Stimulated activated CD8-positive, alpha-beta memory T cell treated with anti-CD3 and anti-CD28 coated beads, Interleukin-7, amount 100 ng/mL, for 48 hours (primary cell): ENCODE measurements at places on chromosomes 1 and 21.

GRCh38 chr1:46333300-46334029 lies 7.1 kb upstream of the NSUN4 start:
- no peak for DNase-seq

GRCh38 chr1:244576259-244576892 lies 76.5 kb upstream of the DESI2 start:
- DNase-seq = no peak

GRCh38 chr1:117780687-117781475 lies 148.5 kb downstream of the GDAP2 start:
- DNase-seq = no peak

GRCh38 chr1:44539991-44540730 lies 134.1 kb downstream of the TMEM53 start:
- DNase-seq = no peak

DNA sequence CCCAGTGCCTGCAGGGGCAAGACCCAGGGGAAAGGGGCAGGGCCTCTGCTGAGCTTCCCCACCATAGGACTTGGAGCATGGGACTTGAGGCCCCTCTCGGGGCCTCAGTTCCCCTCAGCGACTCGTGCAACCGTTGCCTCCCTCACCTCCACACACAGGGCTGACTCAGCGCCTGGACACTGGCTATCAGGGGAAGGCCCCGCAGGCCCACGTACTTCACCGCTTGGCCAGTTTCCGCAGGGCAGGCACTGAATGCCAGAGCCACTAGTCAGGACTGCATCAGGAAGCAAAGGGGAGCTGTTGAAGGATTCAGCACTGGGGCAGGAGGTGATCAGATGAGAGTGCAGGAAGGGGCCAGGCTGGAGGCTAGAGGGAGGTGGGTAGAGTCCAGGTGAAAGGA lies 15.5 kb upstream of the FAM131C start:
- no peak for DNase-seq

DNA sequence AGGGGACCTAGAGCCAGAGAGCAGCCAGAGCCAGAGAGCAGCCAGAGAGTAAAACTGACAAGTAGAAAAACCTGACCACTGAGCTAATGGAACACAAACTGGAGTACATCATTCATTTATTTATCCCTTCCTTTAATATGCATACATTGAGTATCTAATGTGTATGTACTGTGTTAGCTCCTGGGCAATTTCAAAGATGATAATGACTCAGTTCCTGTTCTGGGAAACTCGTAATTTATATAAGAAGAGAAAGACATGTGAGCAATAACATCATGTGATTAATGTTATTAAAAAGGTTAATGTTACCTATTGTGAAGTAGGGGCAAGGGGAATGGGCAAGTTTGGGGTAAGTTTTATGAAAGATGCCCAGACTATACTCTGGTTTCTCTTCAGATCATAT lies 199.9 kb downstream of the TNR start:
- DNase-seq = no peak

DNA sequence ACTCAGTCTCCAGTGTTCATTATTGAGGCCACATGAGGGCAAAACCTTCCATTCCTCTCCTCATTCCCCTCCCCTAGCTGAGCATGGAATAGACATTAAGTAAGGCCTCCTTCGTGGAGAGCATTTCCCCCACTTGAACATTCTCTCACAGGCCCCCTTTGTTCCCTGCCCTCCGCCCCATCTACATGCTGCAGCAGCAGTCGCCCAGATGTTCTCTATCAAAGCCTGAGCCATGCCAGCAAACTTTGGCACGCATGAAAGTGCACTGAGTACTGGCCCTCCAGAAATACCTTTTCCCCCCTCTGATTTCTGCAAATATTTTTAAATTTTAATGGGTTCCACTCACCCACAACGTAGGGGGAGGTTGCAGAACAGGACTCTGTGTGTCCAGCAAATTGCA lies 20.9 kb upstream of the GORAB start:
- no peak for DNase-seq

GRCh38 chr1:29289493-29289892 lies 53.2 kb downstream of the PTPRU start:
- no peak for DNase-seq

DNA sequence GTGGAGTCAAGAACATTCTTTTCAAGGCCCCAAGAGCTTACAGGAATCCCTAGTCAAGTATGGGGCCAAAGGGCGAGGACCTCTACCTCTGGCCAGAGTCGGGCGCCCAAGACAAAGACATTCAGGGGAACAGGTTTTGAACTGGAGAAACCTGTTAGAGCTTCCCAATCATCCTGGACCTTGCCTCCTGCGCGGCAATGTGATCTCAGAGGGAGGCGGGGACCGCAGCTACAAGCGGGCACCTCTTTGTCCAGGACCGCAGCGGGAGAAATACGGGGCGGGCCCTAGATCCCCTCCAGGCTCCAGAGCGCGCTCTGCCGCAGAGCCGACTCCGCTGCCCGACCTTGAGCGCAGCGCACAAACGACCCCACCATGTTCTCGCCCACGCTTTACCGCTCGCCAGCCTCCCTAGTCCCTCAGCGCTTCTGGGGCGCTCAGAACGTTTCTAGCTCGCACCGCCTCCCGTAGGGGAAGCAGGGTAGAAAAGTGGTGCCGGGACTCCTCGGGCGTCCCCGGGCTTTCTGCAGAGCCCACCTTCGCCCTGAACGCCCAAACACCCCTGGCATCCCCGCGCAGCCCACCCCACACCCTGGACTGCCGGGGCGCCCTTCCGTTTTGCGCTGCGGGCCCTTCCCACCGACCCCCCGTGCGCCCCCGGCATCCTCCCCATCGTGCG lies 28.1 kb downstream of the RABIF start:
- DNase-seq = no peak

DNA sequence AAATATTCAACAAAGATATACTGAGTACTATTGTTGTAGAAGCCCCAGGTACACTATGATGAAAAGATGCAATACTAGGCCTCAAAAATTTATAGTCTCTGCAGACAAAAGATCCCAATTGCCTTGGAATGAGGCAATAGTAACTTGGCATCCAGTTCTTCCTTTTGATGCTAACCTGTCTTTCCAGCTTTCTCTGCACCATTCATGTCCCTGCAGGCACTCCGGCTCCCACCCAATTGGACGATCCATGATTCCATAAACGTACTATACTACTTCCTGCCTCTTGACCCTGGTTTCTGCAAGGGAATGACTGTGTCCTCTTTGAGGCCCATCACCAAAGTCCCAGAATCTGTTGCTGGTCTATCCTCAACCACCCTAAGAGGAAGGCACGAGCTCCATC lies 8.0 kb upstream of the TAGLN2 start:
- DNase-seq = no peak

DNA sequence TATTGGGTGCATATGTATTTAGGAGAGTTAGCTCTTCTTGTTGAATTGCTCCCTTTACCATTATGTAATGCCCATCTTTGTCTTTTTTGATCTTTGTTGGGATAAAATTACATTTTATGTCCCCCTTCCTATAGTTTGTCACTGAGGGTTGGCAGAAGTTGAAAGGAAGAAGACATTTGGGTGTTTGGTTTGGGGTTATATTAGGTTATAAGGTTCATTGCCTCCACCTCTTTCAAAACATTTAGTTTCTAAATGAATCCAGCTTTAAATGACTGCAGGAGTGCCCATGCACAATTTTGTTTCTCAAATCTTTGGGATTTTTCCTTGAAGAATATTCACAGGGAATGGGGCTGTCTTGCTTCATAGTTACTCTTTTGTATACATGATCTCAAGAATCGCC lies 14.6 kb upstream of the LGALS8 start:
- DNase-seq = no peak

DNA sequence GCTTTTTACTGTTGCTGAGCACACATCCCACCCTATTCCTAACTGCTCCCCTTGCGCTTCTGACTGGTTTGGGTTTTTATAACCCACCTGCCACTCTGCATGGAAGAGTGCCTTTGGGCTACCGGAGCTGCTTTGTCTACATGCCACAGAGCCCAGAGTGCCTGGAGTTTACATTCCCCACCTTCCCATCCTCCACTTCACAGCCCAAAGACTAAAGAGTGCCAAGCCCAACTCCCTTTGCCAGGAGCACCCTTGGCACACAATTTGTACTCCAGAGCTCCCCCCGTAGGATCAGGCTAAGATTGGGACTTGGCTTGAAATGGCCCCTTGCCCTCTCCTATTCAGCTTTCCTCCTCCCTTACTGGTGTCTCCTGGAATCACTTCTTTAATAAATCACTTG lies 63.3 kb downstream of the LHX9 start:
- DNase-seq = no peak

DNA sequence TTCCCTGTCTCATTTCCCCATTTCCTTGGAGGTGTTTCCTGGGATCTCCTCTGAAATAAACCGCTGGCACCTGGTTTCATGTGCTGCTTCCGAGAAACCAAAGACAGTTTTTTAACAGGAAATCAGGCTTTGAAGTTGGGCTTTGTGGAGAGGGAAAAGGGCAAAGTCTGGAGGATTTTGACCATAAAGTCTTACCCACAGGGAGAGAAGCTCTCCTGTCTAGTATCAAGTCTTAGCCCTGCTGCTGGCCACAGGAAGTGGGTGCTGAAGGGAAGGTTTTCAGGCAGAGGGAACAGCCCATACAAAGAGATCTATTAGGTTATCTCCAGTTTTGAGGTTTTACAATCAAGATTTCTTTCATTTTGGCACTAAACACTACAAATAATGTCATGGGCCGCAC lies 29.3 kb downstream of the SLC5A9 start:
- no peak for DNase-seq

GRCh38 chr21:43808367-43808766 lies 19.0 kb downstream of the RRP1 start:
- DNase-seq = no peak

DNA sequence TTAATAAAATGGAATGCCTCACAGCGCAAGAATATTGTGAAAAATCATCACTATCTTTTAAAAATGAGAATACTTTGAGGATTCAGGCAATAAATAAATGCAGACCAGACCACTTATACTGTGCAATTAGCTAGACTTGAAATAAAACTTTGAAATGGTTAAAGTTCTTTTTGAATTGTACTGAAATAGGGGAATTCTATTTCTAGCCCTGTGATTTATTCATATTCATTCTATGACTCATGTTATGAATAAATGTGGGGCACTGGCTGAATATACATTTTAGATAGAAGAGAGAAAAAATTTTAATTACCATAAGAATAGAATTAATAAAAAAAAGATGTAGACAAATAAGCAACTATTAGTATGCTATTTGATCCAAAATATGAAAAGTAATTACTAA lies 16.4 kb upstream of the USP25 start:
- no peak for DNase-seq

DNA sequence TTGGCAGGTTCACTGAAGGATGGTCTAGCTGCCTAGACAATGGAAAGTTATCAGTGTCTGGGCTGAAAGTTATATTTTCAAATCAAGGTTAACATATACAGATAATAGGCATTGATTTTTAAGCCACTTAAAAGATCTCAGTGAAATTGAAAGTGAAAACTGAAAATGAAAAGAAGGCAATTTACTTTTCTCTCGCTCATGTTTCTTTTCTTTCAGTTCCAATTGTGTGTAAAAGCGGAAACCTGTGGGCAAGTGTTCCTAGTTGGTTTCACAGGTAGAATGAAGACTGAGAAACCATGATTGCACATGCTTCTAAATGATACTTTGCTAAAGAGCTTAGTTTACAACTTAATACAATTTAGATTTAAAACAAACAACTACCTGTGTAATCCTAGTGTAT lies 383.7 kb downstream of the ZP4 start:
- no peak for DNase-seq

DNA sequence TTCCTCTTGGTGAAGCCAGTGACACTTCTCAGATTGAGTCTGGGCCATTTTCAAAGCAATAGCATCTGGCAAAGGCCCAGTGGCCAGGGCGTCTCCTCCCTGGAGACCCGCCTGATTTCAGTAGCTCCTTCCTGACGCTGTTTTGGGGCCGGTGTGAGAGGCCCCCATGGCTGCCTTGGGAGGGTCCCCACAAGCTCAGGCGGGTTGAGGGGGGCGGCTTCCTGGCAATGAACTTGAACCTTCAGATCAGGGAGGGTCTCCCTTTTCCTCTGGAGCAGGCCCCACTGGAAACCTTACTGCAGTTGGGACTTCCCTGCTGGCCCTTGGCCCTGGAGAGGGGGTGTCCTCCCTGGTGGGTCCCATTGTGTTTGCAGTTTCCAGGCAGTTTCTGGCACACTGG lies 121.2 kb downstream of the CRYAA start:
- DNase-seq = no peak

DNA sequence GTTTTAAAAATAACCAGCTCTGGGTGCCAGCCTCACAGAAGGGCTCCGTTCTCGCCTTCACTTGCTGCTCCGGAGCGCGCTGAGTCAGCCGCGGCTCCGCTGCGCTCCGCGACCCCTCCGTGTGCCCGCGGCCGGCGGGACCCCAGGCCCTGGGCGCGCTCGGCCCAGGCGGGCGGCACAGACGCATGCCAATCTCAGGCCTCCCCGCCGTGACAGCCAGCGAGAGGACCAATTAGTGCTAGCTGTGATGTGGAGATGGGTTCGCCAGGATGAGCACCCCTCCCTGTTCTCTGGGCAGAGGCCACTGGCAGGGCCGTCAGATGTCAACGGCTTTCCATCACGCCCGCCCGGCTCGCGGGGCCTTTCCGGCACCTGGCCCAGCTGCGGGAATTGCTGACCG lies 293.8 kb downstream of the SPATA17 start:
- DNase-seq = no peak

- DNase-seq = no peak
Measured at GRCh38 chr1:33057095-33057494, 20.4 kb upstream of the AK2 start.

- DNase-seq = no peak
Measured at GRCh38 chr1:66253330-66253921, 280.5 kb upstream of the SGIP1 start.

DNA sequence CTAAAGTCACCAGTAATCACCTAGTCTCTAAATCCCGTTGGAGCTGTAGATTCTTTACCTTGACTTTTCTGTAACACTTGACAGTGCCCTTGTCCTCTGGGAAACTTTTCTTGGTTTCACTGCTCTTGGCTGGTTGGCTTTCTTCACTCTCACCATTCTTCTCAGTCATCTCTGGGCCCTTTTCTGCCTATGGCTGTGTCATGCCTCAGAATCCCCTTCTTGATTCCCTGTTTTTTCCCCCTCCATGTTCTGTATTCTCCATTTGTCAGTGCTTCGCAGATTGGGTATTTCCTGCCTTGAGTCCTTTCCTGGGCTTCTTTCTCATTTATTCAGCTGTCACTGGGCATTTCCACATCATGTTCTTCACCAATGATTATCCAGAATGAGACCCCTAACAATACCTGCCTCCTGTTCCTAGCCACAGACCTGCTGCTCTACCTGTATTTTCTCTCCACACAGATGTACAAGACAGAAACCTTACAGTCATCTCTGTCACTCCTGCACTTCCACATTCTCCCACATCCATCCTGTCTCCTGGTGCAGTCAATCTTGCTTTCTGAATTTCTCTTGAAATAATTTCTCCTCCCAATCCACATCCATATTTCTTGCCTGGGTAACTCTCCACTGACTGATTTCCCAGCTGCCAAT lies 14.7 kb downstream of the UCK2 start:
- DNase-seq = no peak

DNA sequence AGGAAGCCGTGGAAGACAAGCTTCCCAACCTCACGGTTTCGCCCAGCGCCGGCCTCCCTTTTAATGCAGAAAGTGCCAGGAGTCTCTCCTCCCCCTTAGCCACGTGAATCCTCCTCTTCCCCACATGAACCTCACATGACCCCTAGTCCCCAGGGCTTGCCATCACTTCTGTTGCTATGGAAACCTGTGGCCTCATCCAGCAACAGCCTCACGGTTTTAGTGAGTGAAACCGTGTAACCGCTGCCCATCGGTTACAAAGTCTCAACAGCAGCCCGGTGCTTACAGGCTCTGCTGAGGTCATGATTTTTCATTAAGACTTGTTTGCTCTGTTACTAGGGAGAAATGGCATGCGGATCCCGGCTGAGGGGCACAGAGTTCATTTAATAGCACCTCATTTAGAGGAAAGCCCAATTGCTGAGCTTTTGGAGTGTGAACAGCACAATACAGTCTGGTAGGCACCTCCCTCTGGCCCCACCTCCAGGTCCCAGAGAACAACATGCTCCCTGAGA lies 143.2 kb upstream of the BACE2 start:
- no peak for DNase-seq
